Liver (tissue), 10 donors: ENCODE measurements at places on chromosomes 3 and 15. TPM values are rescaled to one million over a fixed set of nuclear protein-coding genes. Genes with fewer than 3 reads are reported as not detected.

GRCh38 chr3:55704521-55704920, 217.4 kb upstream of the WNT5A start:
- H3K4me1 ChIP-seq = no peaks in the 10 kb centered on the region
- no peak for DNase-seq
- H3K4me3 ChIP-seq = no peak overlapping the region
- H3K36me3 ChIP-seq = no peaks in the 10 kb centered on the region

DNA sequence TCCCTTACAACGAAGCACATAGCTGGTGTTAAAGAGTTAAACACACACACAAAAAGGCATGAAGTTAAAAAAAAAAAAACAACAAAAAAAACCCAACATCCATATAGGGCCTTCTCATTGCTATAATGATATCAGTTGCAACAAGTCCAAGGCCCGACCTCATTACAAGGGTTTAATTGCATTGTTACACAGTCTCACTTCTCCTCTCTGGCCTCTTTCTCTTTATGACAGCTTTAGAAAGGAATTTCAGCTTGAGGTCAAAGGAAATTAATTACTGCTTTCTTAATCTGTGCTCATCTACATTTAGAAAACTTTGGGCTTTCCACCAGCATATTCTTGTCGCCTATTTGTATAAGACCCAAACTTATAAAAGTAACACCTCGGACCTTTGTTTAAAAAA, 342.1 kb downstream of the NR2F2 start:
- no peaks in the 10 kb centered on the region for H3K27me3 ChIP-seq
- no peak overlapping the region for H3K4me3 ChIP-seq
- no peaks in the 10 kb centered on the region for H3K4me1 ChIP-seq
- DNase-seq = no peak
- no peaks in the 10 kb centered on the region for H3K36me3 ChIP-seq

- peaks cover 16% of the 10 kb centered on the region for H3K4me1 ChIP-seq
- H3K4me3 ChIP-seq = no peak overlapping the region
- no peak for DNase-seq
- no peaks in the 10 kb centered on the region for H3K27me3 ChIP-seq
These were observed 224.8 kb upstream of the BHLHE40 start for GRCh38 chr3:4754180-4755086.

DNA sequence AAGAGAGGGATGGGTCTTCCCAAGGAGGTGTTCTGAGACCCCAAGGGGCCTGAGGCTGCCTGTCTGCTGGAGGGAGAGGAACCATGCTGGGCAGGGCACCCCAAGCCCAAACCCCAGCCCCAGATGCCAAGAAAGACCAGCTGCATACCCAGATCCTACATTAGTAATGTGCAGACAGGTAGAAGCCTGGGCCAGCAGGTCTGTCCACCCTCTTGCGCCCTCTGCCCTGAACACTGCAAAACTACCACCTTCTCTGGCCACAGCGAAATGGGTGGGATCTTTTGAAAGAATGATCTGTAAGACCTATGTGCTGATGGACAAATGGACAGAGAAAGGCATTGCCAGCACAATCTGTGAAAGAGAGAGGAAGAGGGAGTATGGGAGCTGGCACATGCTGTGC, 283.2 kb downstream of the EPHB1 start:
- H3K36me3 ChIP-seq = no peaks in the 10 kb centered on the region
- H3K27ac ChIP-seq = no peak overlapping the region
- no peaks in the 10 kb centered on the region for H3K27me3 ChIP-seq
- H3K4me3 ChIP-seq = no peak overlapping the region
- DNase-seq = no peak
- H3K4me1 ChIP-seq = no peaks in the 10 kb centered on the region

DNA sequence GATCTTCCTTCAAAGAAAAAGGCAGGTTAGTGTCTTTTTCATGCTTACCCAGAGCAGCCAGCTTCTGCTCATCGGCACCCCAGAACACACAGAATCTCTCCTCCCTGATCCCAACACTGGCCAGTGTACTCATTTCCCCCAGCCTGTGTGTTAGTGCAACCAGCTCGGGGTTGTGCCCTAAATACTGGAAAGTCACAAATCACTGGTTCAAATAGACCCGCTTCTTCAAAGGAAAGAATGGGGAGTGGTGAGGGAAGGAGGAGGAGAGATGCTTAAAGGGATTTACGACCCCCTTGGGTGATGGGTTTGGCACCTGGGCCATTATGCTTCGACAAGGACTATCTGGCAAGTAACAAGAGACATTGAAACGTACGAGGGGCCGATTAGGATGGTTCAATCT, 114.0 kb downstream of the FOXB1 start:
- H3K27me3 ChIP-seq = peaks cover 2% of the 10 kb centered on the region
- H3K4me3 ChIP-seq = no peak overlapping the region

GRCh38 chr15:51907136-51907862, 64.3 kb downstream of the LEO1 start:
- H3K36me3 ChIP-seq = peaks cover 14% of the 10 kb centered on the region
- H3K27me3 ChIP-seq = no peaks in the 10 kb centered on the region
- H3K4me3 ChIP-seq = no peak overlapping the region

DNA sequence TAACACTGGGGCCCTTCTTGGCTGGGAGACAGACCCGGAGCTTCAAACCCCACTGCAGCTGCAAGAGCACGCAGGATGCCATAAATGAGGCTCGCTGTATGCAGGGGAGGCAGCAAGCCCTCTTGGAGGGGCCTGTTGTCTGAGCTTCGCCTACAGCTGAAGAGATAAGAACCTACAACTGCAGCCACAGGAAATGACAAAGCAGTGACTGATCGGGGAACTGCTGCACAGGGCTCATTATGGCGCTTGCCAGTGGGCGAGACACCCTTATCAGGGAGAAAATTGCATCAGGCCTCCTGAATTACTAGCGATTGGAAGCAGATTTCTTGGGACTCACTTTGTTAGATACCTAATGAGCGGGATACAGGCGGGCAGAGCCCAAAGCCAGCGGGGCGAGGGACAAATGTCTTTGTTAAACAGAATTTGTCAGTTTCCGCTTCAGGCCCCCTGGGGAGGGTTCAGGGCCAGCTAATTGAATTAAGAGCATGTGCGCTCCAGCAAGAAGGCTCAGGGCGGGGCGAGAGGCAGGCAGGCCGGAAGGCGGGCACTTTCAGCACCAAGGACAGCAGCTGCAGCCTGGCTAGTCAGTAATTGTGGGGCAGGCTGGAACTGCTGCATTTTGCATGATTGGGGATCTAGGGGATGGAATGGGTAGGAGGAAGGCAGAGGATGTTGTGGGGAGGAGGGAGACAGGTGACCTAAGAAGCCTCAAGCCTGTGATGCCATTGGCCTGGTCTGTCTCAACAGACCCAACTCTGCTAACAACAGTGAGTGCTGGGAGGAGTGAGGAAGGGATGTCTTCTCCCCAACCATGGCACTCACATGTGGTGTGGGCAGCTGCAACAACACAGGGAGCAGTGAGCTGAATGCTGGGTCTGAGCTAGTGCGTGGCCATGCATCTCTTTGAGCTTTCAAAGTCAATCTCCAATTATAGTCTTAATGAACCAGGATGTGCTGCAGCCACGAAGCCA, 55.3 kb downstream of the CCDC33 start:
- no peaks in the 10 kb centered on the region for H3K36me3 ChIP-seq
- H3K4me3 ChIP-seq = no peak overlapping the region
- H3K4me1 ChIP-seq = no peaks in the 10 kb centered on the region
- H3K27ac ChIP-seq = no peak overlapping the region
- DNase-seq = peak; percentile 80
- H3K27me3 ChIP-seq = no peaks in the 10 kb centered on the region

- peaks cover 3% of the 10 kb centered on the region for H3K4me1 ChIP-seq
- H3K36me3 ChIP-seq = no peaks in the 10 kb centered on the region
- DNase-seq = no peak
- no peak within 1 kb of the TSS for H3K4me3 ChIP-seq
These were observed at the start of gene ACP3 for GRCh38 chr3:132317229-132317948. Gene ACP3 (plus strand): TSS chr3:132317407. CDS start chr3:132317457, 50 bp downstream.

DNA sequence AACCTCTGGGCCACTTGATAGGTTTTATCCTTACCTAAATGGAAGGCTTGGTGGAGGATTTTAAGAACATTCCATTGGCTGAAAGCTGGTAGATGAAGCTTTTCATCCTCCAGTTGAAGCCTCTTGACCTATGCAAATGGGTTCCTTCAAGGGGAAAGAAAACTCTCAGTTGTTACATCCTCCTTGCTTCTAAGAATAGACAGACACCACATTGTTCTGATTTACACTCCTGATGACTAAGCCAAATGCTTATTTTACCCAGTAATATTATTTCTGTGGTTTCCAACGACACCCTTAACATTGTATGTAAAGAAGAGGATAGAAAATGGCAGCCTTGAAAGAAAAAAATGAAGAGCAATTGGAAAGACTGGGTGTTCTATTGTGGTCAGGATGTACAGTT, 480.5 kb downstream of the OTOL1 start:
- no peak for DNase-seq
- no peaks in the 10 kb centered on the region for H3K4me1 ChIP-seq
- no peak overlapping the region for H3K4me3 ChIP-seq
- H3K27ac ChIP-seq = no peak overlapping the region

The GRK7 gene
- not detected for polyA plus RNA-seq

The ALDH1A2 gene
- polyA plus RNA-seq = 13.4 TPM

The ISLR2 gene
- polyA plus RNA-seq = not detected
